ENCODE measurements at places on chromosomes 4 and X.

DNA sequence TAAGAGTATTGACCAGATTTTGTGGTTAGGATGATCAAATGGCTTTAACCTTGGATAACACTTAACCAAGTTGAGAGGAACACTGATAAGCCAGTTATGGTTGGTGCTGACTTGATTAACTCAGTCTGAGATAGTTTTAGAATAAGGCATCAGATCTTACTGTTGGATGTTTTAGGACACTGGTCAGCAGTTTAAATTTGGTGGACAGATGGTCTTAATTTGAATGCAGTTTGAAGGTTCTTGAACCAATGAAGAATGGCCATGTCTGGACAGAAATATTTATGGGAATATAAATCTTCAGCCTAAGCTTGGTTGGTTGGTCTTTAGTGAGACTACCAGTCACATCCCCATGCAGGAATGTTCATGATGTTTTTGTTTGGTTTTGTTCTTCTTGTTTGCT, 2.6 kb upstream of the GIMD1 start:
- DNase-seq = no peak

DNA sequence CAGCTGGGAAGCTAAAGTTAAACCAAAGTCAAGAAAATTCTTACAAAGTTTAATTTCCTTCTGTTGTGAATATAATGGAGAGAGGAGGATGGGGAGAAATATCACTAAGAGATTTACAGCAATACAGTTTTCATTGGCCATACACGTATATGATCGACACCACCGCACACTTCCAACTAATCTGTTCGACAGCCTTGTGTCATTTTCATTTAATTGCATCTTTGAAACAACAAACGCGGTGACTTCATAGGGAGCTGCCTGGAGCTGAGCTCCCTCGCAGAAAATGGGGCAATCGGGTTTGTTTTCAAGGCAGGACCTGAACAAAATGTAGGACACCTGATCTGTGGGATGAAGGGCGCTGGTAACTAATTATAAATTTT, 1.3 kb downstream of the PTPN13 start:
- no peak for DNase-seq

DNA sequence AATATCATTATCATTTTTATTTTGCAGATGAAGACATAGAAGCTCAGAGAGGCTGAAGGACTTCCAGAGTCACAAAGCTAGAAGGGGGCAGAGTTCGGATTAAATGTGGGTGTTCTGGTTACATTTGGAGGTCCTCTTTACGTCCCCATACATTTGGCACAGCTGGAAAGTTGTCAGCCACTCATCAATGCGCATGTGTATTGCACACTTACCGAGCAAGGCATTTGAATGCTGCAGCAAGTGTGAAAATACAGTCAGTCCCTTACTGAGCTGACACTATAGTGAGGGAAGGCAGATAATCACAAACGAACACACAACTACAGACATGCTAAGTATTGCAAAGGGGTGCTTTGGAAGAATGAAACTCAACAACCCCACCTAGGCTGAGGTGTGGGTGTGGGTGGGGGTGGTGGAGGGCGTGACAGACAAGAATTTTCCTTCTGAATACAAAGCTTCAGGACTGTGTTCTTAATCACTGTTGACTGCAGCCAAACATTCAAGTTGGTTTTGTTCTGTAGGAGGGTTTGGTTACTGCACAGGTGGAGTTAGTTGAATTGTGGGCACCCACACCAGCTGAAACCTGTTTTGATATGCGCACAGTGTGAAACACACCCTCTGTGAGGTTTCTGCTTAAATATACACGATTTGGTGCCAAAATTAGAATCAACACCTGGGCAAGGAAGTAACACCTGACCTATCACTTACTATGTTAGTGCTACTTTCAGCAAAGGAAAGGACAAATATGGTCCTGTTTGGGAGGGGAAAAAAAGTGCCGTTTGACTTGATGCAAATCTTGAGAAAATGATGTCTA, 72.4 kb downstream of the COQ2 start:
- DNase-seq = no peak

DNA sequence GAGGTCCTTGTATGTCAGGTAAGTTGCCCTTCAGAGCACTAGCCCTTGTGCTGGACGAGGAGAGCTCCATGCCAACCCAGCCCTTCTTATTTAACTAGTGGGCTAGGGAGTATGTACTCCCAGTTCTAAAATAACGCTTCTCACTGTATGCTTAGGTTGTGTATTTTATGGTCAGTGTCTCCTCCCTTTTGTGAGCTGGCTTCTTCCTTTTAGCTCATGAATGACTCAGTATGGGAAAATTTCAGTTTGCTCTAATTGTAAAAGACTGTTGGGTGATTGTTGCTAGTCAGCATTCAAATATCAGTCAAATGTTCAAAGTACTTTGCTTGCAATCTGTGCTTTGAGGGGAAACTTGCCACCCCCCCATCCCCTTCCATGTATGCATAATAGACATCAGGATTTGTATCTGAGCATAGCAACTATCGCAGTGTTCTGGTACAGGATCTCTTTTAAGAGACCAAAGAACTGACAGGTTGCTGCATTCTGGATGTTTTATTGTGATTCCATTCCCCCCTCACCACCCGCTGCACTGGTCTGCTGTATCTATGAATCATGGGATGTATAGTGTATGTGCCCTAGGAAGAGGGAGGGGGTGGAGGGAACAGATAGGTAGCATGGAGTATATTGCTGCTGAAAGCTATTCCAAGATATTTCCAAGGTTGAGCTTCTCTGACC, 34.7 kb downstream of the DLG3 start:
- no peak for DNase-seq

DNA sequence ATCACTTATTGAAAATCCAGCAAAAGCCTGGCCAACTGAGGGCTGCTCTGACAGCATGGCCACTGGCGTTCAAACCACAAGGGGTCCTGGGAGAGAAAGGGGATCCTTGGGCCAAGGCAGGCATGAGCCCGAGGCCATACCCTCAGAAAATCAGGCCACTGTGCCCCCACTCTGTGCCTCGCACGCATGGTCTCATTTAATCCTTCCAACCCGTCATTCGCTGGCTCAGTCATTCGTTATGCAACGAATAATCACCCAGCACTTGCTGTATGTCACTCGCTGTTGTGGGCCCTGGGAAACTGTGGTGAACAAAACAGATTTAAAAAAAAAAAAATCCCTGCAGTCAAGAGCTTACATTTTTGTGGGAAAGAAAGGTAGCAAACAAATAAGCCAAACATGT, 112.7 kb downstream of the BCOR start:
- DNase-seq = no peak

- no peak for DNase-seq
These were observed 86.2 kb upstream of the RPS6KA3 start for GRCh38 chrX:20352935-20353336.

DNA sequence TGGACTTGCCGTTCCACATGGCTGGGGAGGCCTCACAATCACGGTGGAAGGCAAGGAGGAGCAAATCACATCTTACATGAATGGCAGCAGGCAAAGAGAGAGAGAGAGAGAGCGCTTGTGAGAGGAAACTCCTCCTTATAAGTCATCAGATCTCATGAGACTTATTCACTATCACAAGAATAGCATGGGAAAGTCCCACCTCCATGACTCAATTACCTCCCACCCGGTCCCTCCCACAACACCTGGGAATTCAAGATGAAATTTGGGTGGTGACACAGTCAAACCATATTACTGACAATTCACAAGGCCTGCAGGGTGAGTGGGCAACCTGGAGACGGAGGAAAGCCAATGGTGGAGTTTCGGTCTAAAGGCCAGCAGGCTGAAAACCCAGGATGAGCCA, 394.3 kb upstream of the TRAM1L1 start:
- DNase-seq = no peak

GRCh38 chr4:7697343-7697742, 242.3 kb downstream of the AFAP1 start:
- no peak for DNase-seq

DNA sequence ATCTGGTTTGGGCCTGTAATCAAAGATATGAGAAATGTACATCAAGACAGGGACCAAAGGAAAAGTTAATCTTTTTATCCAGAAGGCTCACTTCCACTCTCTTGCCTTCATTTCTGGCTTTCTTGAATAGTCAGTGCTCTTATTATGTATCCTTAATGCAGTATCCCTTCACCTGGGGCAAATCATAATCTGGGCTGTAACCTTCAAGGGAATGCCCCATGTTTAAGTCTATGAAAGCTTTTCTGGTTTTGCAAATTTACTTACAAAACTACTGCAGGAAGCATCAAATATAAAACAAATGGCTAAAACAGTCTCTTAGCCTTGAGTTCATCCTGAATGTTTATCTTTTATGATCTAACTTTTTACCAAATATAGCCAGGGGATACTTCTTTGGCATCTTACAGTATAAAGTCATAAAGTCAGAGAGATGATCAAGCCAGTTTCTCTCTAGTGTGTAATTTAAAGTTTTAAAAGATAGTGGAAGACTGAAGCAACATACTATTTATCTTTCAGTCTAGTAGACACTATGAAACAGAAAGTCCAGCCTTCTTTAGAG, 1214.8 kb downstream of the STIM2 start:
- no peak for DNase-seq

DNA sequence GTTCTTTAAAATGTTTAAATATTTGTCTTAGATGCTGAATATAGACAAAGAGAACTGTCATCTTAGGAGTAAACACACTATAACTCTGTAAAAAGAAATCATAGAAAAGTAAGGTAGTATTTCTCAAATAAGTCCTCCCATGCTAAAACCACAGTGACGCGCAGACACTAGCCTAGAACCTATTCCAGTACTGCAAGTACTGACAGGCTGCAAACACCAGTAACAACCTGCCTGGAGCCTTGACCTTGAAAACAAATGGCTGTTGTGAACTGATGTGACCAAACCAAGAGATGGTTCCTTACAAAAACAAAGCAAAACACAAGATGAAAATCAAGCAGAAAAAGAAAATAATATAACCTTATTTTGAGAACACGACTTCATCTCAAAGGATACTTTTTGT, 8.5 kb downstream of the TIFA start:
- no peak for DNase-seq

DNA sequence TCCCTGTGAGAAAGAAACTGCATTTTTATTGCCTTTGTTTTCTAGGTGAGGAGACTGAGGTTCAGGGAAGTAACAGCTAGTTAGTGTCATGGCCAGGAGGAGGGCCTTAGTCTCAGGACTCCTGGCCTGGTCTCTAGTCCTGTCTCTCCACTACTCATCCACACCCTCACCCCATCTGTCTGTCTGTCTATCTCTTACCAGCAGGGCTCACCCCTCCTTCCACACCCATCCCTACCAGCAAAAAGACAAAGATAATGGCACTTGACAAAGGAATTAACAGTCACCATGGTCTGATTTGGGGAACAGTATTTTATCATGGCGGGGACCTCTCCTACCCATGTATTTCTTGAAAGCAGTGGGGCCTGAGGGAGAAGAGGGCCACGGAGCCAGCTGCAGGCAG, 125.8 kb downstream of the REPS2 start:
- no peak for DNase-seq

DNA sequence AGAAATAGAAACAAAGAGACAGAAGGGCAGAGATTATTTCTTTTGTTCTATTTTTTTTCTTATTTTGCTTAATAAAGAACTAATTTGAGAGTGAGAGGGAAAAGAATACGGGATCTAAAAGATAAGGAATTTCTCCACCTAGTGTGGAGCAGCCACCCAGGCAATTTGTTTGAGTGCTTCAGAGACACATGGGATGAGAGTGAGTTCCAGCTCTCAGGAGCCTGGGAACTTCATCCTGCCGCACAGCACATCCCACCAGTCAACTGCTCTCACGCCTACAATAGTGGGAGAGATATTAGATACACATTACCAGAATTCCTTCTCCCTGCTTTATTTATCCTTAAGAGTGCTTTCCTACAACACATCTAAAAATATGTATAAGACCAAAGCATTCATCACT, 946.4 kb downstream of the PDHA2 start:
- DNase-seq = no peak

DNA sequence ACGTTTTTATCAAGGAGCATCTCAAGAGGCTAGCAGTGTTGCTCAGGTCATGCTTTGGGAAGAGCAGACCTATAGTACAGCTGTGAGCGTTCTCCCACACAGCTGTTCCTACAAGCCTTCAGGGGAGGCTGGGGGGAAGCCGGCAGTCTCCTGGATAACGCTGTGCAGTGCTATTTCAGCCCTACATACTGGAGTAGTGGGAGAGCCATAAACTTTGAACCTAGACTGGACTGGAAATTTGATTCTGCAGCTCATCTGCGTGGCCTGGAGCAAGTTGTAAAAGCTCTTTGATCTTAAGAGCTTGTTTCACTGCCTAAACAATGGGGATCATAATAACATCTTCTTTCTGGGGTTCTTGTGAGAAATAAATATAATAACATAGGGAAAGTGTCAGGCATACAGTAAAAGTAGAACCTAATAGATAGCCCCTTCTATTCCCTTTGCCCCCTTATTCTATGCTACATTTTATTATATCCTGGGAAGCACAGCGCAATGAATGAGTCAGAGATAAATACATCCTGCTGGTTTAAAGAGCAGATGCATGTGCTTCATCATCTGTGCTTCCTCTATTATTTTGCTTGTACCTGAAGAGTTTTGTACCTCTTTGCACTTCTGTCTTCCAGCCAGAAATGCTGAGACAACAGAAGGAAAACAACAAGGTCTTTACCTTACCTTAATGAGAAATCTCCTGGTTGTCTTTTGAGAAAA, 14.7 kb upstream of the AMBN start:
- DNase-seq = no peak

DNA sequence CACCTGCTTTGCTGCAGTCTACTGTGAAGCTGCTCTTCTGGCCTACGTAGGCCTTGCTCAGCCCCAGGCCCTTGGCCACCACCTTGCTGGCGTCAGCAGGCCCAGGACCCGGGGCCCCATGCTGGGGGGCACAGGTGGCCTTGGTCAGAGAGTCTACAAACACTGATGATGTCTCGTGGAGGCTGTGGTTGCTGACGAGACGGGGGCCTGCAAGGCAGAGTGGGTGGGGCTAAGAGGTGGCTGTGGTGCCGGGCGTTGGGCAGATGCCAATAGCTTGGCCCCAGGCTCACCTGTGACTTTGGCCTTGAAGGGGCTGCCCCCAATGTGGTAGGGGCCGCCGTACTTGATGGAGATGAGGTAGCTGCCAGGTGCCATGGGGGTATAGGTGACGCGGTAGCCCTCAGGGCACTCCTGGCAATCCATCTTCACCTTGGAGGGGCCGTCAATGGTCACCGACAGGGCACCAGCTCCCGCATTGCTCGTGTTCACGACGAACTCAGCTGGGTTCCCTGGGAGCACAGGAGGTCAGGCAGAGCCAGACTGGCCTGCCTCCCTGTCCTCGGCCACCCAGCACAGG, 25.0 kb downstream of the FLNA start:
- DNase-seq = no peak

GRCh38 chr4:4387531-4388310, 819 bp downstream of the NSG1 start:
- DNase-seq = no peak

DNA sequence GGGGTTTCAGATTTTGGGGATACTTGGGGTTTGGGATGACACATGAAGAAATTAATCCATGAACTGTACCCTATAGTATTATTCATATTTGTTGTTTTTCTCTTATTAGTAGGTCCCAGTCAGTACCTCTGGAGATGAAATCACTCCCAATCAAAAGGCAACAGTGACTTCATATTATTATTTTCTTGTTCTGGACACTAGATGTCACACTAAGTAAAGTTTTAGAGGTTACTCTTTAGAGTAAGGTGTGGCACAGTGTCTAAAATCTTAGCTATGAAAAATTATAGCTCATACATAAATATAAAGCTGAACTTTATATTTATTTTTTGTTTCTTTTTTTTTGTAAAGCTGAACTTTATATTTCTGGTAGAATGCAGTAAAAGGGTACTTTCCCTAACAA, 35.1 kb downstream of the FAM114A1 start:
- no peak for DNase-seq

GRCh38 chr4:21191317-21191716, 491.1 kb downstream of the PACRGL start:
- DNase-seq = no peak

All from NCI-H187 treated with DMSO at 0.1 percent for 48 hours (cell line).